Fibroblast of villous mesenchyme (primary cell): ENCODE measurements at places on chromosomes 16 and 17. TPM values are rescaled to one million over a fixed set of nuclear protein-coding genes. Genes with fewer than 3 reads are reported as not detected.

GRCh38 chr16:73713778-73714495 is 582.7 kb upstream of the PSMD7 start:
- peak; percentile 23 for DNase-seq

DNA sequence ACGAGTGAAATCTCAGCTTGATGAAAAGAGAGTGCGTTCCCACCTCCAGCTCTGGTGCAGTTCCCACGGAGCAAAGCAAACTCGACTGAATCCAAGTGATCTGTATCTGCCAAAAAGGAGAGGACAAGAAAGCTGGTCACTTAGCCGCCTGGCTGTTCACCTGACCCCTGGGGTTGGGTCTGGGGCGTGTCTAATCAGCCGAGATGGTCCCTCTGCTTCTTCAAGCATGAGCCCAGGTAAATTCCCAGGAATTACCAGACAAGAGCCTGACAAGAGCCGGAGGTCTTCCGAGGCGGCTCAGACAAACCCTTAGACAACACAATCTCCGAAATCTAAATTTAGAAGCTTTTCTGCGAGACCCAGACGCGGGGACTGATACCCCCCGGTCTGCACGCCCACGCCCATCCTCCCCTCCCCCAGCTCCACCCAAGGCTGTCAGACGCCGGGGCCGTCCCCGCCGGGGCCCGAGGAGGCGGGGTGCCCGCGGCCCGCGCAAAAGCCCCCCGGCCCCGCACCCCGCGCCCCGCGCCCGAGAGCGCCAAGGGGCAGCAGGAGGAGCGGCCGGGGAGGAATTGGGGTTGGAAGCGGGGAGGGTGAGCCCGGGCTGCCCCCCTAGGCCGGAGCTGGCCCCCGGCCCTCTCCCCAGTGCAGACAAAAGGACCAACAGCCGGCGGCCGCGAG is 674 bp downstream of the ZNF821 start:
- DNase-seq = no peak

GRCh38 chr17:60664022-60664421 is 13.6 kb upstream of the BCAS3 start:
- DNase-seq = peak; percentile 65

GRCh38 chr17:82563318-82563717 is 43.8 kb downstream of the FOXK2 start:
- no peak for DNase-seq

DNA sequence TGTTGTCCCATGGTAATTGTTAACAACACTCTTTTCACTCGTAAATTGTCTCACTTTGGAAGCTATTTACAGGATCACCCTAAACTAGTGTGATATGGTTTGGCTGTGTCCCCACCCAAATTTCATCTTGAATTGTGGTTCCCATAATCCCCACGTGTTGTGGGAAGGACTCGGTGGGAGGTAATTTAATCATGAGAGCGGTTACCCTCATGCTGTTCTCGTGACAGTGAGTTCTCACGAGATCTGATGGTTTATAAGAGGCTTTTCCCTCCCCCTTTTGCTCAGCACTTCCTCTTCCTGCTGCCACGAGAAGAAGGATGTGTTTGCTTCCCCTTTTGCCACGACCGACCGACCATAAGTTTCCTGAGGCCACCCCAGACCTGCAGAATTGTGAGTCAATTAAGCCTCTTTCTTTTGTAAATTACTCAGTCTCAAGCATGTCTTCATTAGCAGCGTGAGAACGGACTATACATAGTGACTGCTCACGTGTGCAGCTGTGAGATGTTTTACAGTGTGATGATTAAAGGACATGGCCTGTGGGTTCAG is 34.4 kb downstream of the DNAH3 start:
- no peak for DNase-seq

DNA sequence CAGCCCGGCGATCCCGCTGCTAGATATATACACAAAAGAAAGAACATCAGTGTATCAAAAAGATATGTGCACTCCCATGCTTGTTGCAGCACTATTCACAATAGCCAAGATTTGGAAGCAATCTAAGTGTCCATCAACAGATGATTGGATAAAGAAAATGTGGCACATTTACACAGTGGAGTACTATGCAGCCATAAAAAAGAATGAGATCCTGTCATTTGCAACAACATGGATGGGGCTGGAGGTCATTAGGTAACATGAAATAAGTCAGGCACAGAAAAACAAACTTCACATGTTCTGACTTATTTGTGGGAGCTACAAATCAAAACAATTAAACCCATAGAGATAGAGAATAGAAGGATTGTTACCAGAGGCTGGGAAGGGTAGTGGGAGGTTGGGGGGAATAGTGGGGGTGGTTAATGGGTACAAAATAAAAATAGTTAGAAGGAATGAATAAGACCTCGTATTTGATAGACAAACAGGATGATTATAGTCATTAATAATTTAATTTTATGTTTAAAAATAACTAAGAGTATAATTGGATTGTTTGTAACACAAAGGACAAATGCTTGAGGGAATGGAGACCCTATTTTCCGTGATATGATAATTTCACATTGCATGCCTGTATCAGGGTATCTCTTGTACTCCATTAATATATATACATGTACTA is 176.7 kb upstream of the NOG start:
- no peak for DNase-seq

DNA sequence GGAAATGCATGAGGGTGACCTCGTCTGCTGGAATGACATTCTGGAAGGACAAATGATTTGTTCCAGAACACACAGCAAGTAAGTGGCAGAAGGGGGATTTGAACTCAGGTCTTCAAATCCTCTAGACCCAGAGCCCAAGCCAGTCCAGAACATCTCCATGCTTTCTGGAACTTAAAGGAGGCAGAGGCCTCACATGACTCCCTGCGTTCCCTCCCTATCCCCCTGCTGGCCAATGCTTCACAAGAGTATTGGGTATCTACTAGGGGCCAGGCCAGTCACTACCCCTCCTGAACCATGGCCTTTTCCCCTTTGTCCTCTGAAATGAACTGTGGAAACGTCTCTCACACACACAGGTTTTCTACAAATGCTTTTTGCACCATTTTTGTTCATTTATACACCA is 7.6 kb upstream of the BEAN1 start:
- no peak for DNase-seq

DNA sequence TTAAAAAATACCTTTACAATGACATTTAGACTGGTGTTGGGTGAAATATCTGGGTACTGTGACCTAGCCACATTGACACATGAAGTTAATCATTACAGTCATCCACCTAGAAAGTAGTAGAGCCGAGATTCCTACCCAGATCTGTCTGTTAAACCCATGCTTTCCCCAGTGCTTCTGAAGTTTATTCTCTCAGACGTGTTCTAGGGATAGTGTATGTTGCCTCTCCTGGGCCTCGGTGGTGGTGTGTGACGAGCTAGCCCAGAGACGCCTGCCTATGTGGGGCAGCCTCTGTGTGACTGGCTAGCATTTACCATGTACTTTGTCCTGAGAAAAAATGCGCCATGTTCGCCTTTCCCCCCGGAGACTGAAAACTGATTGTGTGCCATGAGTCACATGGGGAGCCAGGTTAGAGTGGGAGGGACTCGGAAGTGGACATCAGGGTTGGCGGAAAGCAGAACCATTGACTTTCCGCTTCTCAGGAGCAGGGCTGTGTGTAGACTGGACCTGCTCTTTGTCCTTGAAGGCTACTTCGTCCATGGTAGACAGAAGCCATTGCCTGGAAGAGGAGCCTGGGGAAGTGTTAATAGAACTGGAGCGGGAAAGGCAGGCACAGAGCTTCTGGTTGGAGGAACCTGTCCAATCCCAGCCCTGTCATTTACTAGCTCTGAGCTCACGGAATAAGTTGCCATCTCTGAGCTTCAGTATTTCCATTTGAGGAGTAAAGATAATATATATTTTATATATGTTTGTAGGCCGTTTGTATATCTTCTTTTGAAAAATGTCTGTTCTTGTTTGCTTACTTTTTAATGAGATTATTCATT is 235.5 kb downstream of the SNX29 start:
- no peak for DNase-seq

DNA sequence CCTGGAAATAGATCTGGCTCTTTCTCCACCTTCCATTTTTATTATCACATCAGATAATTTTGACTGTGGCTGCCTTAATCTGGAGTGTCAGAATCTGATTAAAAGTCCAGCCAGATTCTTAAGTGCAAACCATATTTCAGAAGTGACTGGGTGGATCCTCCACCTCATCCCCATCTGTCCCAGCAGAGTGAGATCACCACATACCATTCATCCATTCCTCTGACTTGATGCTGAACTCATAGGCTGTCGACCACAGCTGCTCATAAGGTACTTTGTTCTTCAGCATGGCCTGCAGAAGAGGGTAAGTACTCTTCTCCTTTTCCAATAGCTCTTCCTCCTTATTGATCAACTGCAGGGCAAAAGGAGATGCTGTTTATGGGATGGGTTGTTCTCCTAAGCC is 53.5 kb downstream of the DNAH3 start:
- peak; percentile 8 for DNase-seq

DNA sequence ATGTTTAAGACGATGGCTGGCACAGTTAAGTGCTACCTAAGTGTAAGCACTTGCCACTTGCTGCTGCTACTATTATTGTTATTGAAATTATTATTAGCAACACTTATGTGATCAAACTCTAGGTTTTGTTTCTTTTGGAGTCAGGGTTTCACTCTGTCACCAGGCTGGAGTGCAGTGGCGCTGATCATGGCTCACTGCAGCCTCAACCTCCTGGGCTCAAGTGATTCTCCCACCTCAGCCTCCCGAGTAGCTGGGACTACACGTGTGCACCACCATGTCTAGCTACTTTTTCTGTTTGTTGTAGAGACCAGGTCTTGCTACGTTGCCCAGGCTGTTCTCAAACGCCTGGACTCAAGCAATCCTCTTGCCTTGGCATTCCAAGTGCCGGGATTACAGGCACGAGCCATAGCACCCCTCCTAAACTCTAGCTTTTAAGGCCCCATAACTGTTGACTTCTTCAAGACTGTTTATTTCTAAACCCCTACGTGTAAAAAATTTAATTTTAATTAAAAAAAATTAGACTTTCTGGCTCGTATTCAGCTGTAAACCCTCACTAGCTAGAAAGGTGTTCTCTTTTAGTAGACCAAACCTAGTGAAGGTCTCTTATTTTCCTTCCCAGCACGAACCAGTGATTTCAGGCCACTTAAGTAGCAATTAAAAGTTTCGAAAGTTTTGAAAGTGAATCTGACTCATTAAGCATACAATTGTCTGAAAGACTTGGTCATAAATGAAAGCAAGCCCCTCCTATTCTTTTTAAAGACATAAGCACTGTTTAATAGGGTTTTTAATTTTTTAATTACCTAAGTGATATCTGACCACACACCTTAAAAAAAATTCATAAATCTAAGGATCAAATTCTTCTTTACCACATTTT is 11.7 kb upstream of the SCNN1B start:
- no peak for DNase-seq

DNA sequence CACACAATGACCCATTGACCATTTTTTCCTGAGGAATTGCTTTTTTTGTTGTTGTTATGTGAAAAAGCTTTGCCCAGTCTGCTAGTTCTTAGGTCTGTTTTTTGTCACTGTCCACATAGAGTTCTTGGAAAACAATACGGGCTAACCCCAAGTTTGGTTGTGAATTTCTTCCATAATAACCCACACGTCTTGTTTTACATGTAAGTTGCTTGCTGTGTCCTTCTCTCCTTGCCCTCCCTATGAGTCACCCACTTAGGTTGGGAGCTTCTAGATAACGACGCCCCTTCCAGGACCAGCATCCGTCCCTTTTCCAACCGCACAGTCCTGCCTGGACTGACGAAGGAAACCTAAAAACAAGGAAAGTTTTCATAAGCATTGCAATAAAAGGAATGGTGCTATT is 175.3 kb upstream of the HS3ST3A1 start:
- peak; percentile 82 for DNase-seq

DNA sequence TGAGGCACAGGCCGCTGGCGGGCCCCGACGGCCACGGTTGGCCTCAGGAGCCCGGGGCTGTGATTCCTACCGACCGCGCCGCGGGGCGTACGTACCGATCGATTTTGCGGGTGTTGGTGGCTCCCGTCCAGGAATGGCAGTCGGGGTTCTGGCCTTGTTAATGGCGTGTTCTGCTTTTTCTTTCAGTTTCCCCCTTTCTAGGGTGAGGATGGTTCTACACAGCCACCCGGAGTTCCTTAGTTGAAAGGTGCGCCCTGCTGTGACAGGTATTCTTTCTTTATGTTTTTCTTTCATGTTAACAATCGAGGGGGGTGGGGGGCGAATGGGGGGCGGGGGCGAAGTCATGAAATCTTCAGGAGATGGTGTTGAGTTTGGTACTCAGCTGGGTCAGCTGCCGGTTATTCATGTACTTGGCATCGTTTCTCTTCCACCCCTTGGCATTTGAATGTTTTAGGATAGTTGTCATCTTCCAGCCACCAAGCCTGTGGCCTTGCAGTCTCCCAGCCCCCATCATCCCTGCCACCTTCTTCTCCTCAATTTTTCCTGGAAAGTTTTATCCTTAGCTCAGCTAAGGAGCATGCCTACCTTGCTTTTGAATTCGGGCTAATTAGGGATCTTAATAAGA is 802 bp downstream of the CYLD start:
- DNase-seq = peak; percentile 43

- DNase-seq = no peak
Measured at GRCh38 chr17:35912942-35913341, 17.6 kb downstream of the RDM1 start.

DNA sequence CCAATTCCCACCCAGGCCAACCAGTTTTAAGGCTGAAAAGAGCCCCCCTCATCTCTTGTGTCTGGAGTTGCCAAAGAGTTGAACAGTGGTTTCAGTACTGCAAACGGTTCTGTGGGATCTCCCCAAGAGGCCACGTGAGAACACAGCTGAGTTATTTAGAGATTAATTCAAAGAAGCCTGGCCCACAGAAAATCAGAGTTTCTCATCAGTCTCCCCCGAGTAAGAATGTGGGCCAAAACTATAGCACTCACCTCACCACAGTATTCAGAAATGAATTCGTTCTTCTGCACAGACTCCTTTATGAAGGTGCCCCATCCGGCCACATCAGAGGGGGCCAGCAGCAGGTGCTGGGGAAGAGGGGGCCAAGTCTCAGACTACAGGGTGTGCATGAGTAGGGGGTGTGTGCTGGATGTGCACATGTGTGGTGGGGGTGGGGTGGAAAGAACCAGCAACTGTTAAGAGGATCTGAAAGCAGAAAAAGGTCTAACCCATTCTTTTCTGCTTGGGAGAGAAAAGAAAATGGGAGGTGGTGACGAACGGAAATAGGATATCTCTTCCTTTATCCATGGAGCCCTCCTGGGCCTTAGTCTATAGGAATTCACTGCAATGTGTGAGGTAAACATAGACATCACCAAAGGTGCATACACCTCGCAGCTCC is 22.6 kb downstream of the CNTNAP1 start:
- DNase-seq = no peak

DNA sequence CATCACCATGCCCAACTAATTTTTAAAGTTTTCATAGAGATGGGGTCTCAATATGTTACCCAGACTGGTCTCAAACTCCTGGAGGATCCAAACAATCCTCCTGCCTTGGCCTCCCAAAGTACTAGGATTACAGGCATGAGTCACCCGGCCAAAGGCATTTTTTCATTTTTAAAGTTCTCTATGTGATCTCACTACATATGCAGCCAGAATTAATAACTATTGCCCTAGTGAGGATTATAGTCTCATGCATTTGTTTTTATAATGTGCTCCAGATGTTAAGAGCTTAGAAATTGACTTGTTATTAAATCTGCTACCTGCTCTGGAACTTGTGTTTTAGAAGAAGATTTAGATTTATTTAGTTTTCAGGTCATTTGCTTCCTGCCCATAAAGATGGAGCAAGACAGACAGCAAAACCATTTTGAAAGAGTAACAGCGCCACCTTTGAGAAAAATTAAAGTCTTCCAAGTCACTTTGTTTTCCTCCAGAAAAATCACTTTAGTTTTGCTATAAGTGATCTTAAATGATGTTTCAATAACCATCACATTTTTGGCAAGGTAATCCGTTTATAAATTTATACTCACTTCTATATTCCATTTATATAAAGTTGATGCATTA is 79.5 kb downstream of the CA4 start:
- DNase-seq = peak; percentile 17

SLC43A2 gene
- 3.5 and 8.6 TPM in 2 replicates for total RNA-seq

CCL3 gene
- total RNA-seq = not detected in 2 replicates

CLDN7 gene
- 2.9 and 5.2 TPM in 2 replicates for total RNA-seq

LDHD gene
- total RNA-seq = 0.64 and 0.86 TPM in 2 replicates
